ENCODE measurements at places on chromosomes 7 and 10.

GRCh38 chr10:34816085-34816496 lies 995 bp upstream of the PARD3 start:
- no peak for DNase-seq

- DNase-seq: no peak
Observed at GRCh38 chr7:153245809-153246208, 486.3 kb downstream of the ACTR3B start.

- DNase-seq: no peak
Observed at GRCh38 chr7:41110186-41110585, 592.7 kb downstream of the INHBA start.

DNA sequence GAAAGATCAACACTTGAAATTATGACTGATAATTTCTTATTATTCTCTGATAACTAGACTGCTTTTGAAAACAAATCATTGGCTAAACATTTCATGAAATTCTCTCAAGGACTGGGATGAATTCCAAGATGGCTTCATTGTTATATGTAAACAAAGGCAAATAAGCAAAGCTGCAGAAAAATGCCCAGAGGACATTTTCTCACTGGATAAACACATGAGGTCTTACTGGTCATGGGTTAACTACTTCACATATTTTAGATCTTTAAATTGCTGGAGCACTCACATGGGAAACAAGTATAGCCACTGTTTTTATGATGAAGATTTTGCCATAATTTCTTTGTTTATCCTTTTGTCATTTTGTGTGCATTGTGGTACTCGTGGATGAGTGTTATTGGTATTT lies 239.1 kb downstream of the PHF14 start:
- no peak for DNase-seq

- DNase-seq: peak; percentile 93
Observed at GRCh38 chr7:98202367-98203195, 8.7 kb upstream of the BHLHA15 start.

DNA sequence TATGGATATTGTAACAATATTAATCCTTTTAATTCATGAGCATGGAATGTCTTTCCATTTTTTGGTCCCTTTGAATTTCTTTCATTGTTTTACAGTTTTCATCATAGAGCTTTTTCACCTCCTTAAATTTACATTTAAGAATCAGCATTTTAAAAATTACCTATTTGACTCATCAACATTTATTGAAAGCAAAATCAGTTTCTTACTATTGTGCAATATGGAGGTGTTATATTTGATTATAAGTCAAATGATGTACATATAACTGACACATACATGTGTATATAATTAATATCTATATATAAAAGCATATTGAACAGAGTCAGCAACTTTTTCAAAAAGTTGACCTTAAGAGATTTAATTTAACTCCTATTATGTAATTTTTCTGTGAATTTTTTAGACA lies 52.2 kb downstream of the SHOC2 start:
- DNase-seq: no peak

- no peak for DNase-seq
Observed at GRCh38 chr7:69946901-69947300, 348.6 kb downstream of the AUTS2 start.

DNA sequence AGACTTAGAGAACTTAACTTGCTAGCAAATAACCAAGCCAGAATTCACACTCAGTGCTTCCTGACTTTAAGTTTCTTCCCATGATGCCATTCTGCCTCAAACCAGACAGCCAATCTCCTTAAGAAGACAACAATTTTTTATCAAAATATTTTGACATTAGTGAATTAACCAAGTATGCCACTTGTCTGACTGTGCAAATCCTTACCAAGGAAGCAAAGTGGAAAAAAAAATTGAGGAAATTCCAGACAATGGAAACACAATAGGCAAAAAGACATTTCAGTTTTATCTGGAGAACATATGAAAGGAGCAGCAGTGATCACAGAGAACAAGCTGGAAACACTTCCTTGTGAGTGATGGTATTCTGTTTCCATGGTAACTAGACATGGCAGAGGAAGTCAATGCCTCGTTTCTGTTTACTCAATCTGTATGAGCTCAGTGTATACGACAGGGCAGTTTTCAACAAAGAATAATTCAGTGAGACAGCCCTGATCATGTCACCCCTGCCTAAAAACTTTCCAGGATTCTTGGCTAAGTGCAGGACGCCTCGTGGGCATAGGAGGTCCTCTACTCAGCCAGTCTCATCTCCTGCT lies 114.2 kb downstream of the DYNC1I1 start:
- peak; percentile 71 for DNase-seq

DNA sequence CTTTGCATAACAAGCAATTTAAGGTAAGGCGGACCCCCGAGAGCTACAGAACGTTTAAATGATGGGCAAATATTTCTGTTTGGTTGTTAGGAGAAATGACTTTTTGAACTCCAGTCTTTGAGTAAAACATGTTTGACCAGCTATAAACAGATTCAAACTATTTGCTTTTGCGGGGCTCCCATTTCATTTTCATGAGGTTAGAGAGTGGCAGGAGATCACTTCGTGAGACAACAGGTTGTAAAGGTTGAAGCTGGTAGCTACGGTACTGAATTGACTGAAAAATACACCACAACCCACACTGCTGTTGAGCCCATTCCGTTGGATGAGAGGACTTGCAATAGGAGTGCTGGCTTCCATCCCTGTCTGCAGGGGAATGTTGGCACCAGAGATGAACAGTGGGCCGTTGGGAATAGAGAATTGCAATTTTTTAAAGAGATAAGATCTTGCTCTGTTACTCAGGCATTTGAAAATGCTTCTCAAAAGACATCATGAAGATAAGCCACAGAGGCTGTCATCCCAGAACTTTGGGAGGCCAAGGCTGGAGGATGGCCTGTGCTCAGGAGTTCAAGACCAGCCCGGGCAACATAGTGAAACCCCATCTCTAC lies 65.7 kb upstream of the CARD11 start:
- no peak for DNase-seq

- DNase-seq: no peak
Observed at GRCh38 chr7:407721-408539, 111.7 kb downstream of the PDGFA start.

- peak; percentile 81 for DNase-seq
Observed at GRCh38 chr7:41869997-41870396, 167.1 kb upstream of the INHBA start.

GRCh38 chr7:86904949-86905834 lies 154.3 kb downstream of the ELAPOR2 start:
- DNase-seq: no peak

GRCh38 chr10:60073397-60073780 lies 167.0 kb upstream of the CCDC6 start:
- no peak for DNase-seq

GRCh38 chr10:49184642-49185111 lies 3.5 kb downstream of the TMEM273 start:
- DNase-seq: peak; percentile 3

DNA sequence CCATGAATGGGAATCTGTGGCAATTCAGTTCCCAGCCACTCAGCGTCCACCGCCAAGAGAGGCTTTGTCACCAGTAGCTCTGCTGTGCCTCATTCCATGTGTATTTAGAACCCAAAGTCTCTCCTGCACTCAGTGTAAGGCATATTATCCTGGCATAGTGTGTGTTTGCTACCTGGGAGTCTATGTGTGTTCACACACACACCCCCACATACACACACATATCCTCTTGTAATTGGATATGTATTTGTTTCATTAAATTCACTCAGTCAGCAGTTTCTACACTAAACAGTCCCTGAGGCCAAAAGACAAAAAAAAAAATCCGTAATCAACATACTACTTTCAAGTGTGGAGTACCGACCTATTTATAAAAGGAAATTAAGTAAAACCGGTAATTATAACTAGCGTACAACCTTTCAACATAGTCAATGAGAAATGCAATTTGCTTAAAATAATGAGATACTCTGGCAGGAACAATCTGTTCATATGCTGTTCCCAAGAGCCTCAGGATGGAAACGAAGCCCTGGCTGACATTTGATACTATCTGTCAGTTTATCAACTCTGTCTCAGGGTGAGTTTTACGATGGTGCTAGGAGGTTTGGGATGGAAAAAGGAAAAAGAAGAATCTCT lies 425.8 kb upstream of the CELF2 start:
- DNase-seq: no peak

DNA sequence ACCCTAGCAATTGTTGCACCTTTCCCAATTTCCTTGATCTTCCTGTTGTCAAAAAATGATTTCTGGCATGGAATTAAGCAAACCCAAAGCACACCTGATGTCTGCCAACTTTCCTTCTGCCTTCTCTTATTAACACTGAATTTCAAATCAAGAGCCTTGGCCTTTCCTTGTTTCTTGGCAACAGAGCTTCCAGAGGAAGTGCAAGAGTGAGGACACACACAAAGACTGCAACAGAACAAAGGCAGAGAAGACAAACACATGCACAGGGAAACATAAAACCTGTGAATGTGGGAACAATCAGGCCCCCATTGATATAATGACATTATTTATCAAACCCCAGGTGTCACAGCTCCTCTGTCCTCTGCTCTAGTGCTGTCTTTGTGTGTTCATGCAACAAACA lies 73.0 kb upstream of the IL6 start:
- DNase-seq: no peak

- no peak for DNase-seq
Observed at GRCh38 chr7:5517057-5517456, 93.4 kb upstream of the TNRC18 start.

DNA sequence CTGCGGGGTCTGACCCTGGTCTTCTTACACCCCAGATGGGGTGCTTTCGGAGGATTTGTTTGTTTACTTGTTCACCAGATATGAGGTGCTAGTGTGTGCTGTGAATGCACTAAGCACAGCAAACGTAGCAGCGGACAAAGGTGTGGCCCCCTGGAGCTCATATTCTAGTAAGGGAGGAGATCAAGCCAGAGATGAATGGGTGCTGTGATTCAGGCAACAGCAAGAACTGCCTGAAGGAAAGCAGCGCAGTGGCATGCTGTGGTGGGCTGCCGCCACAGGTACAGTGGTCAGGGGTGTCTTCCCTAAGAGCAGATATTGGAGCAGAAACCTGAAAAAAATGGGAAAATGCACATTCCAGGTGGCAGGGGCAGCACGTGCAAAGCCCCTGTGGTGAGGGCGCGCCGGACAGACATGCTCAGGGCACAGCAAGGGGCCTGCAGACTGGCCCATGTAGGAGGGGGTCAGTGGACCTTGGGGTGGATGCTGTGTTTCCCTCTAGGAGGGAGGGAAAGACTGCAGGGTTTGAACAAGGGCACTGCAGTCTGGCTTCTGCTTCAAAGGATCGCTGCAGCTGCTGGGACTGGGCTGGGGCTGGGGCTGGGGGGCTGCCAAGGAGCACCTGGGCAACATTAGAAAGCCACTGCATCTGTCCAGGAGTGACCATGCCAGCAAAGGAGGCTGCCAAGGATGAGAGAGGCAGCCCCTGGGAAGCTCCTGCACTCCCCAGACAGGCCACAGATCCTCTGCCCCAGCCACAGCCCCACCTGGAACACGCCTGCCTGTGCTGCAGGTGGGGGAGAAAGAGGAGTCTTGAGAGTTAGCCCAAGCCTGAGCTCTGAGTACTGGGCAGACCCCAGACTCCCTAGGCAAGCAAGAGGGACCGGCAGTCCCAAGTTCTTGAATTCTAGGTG lies 927 bp upstream of the DEPP1 start:
- no peak for DNase-seq

- peak; percentile 23 for DNase-seq
Observed at GRCh38 chr7:94436018-94436604, 41.4 kb downstream of the COL1A2 start.

- DNase-seq: no peak
Observed at GRCh38 chr7:138066954-138067394, 9.3 kb upstream of the AKR1D1 start.

DNA sequence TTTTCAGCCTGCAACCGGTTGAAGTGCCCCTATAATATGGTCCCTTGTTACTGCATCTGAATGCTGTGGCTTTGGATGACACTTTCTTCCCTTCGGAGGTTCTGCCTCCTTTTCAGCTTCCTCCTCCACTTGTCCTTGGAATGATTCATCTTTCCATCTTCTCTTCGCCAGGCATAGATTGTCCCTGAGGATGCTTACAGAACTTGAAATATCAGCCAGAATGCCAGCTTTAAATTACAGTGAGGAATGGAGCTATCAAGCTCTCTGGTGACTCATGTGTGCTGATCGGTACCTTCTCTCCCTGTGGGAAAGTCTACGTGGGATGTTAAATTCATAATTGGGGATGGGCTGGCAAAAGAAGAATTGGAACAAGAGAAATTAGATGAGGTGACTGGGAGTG lies 45.9 kb upstream of the PDK4 start:
- DNase-seq: no peak

GRCh38 chr10:89992575-89992974 lies 291.2 kb downstream of the KIF20B start:
- peak; percentile 72 for DNase-seq

GRCh38 chr10:103853428-103854264 lies 1.7 kb downstream of the SH3PXD2A start:
- no peak for DNase-seq

DNA sequence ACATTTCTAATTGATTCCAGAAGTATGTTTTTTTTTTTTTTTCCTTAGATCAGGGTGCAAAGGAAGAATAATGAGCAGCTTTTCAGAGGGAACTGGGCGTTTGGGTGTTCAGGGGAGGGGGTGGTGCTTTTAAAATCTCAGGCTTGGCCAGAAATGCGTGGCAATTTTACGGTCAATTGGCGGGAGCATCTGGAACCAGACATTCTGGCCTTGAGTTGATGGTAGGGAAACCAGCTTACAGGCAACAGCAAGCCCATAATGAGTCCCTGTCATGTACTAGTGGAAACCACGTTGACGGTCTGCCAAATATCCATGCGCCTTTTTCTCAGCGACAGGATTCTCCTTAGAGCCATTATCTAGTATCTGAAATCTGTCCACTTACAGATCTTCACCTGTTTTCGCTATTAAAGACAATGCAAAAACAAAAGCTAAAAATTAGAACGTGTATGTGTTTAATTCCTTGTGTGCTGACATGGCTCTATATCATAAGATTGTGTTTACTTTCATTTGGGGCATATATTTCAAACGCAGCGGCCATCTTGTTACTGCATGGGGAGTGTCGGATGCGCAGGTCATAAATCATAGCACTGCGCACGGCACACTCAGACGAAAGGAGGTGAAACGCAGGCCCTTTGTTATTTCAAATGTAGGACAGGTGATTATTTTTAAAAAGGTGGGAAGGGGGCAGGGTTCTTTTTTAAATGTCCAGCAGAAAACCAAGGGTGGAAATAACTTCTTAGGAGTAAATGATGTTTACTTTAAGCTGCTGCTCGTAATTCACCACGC lies 209.2 kb downstream of the AGMO start:
- no peak for DNase-seq

- DNase-seq: no peak
Observed at GRCh38 chr7:79653136-79653631, 199.7 kb upstream of the MAGI2 start.

DNA sequence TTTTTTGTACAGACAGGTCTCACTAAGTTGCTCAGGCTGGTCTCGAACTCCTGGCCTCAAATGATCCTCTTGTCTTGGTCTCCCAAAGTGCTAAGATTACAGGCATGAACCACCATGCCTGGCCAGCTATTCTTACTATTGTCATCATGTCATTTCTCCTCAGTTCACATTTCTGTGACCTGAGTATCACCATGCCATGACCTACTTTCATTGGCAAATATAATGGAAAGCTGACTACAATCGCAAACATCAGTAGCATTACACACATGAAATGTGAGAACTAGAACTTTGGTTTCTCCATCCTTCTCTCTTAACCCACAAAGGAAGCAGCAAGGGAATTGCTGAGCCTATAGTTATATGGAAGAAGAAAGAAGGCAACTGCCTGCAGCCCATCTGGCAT lies 26.0 kb upstream of the WIPF3 start:
- no peak for DNase-seq
